Epithelial cell of alveolus of lung (primary cell): ENCODE measurements at places on chromosomes 2 and 18. TPM values are rescaled to one million over a fixed set of nuclear protein-coding genes. Genes with fewer than 3 reads are reported as not detected.

Gene ACTG2
- 3.5 and 53.9 TPM in 2 replicates for total RNA-seq

Gene CYP26B1
- total RNA-seq, result 0.08 and 2.2 TPM in 2 replicates

Gene SFT2D3
- total RNA-seq, result 4.8 and 8.5 TPM in 2 replicates

Gene C2orf72
- total RNA-seq, result 0.08 and 0.26 TPM in 2 replicates

Gene BIRC6
- total RNA-seq, result 36.6 and 46.8 TPM in 2 replicates

Gene HOXD13
- not detected in 2 replicates for total RNA-seq

Gene KLF7
- total RNA-seq, result 12.9 and 40.1 TPM in 2 replicates
